ENCODE measurements at places on chromosomes 2 and 18.
A peak's percentile ranks its signal among the peaks of the same experiment; 100 is the strongest.

DNA sequence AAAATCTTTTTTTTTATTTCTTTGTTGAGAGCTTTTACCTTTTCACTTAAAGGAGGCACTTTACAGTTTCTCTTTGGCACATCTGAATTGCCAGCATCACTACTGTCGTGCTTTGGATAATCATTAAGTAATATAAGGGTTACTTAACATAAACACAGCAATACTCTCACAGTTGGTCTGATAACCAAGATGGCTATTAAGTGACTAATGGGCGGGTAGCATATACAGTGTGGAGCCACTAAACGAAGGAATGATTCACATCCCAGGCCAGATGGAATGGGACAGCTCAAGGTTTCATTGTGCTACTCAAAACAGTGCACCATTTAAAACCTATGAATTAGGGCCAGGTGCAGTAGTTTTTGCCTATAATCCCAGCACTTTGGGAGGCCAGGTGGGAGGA lies 28.1 kb downstream of the USP37 start:
- no peak for DNase-seq

- no peak for DNase-seq
These were observed 600.1 kb upstream of the RAB6C start for GRCh38 chr2:129379411-129379810.

GRCh38 chr2:113217455-113218282 lies 43.9 kb downstream of the PSD4 start:
- no peak for DNase-seq

GRCh38 chr2:103660947-103661346 lies 899.1 kb downstream of the TMEM182 start:
- DNase-seq, result no peak

- DNase-seq, result peak; percentile 6
These were observed 114.3 kb upstream of the ARL4C start for GRCh38 chr2:234611209-234611608.

- DNase-seq, result no peak
These were observed 37.7 kb upstream of the ZNF804A start for GRCh38 chr2:184560603-184561002.

Data from hematopoietic multipotent progenitor cell treated with erythropoietin and hydrocortisone succinate and interleukin-3 and kit ligand, for 8 days (in vitro differentiated cells).